ENCODE measurements at places on chromosomes 5 and 9.

DNA sequence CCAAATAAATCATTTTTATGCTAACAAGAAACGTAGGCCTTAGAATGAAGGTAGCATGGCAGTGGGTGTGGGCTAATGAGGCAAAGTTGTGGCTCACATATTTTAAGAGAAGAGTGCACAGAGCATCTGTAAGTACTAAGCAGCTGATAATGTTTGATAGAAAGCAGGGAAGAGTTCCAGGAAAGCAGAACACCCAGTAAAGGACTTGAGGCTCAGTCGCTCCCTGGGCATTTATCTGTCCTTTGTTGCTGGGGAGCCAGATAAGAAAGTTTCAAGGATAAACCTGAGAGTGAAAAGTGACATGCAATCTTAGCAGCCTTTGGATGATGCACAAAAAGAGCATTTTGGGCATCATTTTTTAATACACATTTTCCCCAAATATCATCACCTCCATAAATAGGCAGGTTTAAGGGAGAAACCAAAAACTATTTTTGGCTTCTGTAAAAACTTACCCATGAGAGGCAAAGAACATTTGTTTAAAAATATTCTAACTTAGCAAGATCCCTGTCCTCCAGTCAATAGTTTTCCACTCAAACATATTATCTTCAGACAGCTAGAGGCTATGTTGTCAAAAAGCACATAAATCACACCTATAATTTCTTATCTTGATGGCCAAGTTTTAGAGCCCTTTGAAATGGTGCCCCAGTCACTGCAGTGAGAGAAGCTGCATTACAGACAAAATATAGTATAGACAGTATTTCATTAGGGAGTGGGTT lies 3.4 kb downstream of the FREM1 start:
- DNase-seq = no peak

GRCh38 chr5:55604611-55605067 lies 69.9 kb upstream of the PLPP1 start:
- DNase-seq = no peak

- DNase-seq = no peak
Observed at GRCh38 chr5:56463944-56464571, 230.9 kb upstream of the ANKRD55 start.

GRCh38 chr9:116067566-116067965 lies 86.0 kb upstream of the PAPPA start:
- DNase-seq = no peak

DNA sequence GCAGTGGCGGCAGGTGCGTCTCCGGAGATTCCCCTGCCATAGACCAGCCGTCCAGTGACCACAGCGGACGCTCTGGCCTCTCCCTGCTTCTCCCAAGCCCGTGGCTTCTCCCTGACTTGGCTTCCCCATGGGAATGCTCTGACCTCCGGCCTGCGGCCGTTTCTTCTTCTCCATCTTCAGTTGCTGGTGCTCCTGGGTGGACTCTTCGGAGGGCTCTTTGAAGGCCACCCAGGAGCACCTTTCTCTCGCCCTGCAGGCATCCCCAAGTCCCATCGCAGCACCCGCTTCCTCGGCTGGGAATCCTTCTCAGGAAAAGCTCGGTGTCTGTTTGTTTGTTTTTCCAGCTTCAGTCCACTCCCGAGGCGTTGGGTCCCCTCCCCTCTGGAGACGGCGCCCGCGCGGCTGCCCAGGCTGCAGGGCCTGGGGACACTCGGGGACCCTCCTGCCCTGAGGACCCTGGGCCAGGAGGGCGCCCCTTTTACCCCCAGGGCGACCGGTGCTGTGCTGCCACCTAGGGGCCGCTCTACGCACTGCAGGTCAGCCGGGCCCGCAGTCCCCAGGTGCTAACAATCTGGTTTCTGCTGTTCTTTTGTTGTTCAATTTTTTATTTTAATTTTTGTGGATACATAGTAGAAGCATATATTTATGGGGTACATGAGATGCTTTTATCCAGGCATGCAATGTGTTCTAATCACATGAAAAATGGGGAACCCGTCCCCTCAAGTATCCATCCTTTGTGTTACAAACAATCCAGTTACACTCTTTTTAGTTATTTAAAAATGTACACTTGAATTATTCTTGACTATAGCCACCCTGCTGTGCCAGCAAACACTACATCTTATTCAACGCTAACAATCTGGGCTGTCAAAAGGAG lies 197.9 kb upstream of the ADAMTS16 start:
- DNase-seq = peak; percentile 0

DNA sequence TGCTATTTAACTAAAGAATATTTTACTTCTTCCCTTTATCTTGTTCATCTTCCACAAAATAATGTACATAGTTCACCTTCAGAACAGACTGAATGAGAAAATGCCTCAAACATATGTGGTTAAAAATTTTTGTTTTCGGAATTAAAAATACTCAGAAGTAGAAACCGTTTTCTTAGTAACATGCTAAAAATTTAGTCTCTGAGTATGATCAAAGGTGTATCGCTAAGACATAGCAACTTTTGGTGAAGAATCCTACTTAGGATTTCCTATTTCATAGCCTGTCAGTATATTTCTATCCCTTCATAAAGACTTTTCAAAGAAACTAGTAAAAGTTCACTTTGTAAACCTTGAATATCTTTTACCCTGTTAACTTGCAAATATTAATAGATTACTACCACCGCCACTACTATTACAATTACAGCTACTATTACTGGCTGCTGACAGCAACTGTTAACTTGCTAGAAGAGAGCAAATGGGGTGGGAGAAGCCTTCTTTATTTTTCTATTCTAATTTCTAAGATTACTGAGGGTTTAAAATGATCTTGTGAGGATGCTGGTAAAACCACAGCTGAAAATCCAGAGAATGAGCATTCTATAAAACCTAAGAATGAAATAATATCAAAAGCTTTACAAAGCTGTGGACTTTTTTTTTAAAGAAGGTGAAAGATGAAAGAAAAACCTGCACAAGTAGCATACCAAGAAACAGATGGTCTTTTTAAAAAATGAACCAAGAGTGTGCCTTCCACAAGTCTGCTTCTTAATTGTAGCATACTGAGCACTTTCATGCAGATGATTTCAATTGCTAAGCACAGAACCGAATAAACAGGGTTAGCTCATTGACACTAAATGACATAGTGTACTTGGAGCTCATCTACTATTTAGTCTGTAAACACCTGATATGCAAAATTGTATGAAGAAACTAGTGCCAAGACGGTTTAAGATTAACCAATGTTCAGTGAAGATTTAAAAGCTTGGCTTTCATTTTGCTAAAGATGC lies 246.3 kb upstream of the EFNA5 start:
- DNase-seq = no peak

GRCh38 chr9:14348373-14349145 lies 34.6 kb upstream of the NFIB start:
- no peak for DNase-seq

DNA sequence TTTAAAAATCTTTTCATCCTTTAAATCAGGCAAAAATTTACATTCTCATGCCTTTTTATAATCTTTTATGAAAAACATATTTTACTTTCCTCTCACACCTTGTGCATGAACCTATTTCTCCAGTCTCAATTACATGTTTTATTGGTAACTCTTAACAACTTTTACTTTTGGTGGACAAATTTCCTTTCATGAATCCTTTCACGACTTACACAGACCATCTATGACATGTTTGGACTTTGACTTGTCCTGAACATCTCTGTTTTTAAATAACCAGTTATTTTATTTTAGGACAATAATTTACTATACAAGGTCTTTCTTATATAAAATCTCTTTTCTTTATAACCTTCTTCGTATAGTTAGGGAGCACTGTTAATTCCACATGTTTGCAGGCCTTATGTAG lies 26.5 kb upstream of the MTMR12 start:
- DNase-seq = no peak

- DNase-seq = no peak
Observed at GRCh38 chr5:61504143-61504770, 172.2 kb downstream of the ZSWIM6 start.

- DNase-seq = no peak
Observed at GRCh38 chr5:110001648-110002047, 311.9 kb downstream of the MAN2A1 start.

DNA sequence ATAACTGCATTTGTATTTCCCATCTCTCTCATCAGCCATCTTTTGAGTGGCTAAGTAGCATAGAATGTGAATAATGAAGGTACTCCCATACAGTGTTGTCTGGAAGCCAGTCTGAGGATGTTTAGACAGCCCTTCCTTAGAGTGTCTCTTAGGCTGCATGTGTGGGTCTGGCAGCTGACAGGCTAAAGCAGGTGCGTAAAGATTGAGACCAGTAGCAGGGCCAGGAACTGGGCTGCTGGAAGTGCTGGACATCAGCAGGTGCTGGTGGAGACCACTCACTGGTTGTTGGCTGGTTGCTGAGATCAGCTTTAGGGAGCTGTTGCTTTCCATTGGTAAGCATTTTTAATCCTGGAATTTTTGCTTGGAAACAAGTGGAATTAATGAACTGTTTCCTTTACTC lies 197.5 kb downstream of the PCSK5 start:
- no peak for DNase-seq

GRCh38 chr5:15966066-15966640 lies 213.4 kb downstream of the MARCHF11 start:
- no peak for DNase-seq

GRCh38 chr9:4116071-4116581 lies 183.7 kb downstream of the GLIS3 start:
- DNase-seq = no peak

GRCh38 chr9:14216612-14217194 lies 97.2 kb downstream of the NFIB start:
- DNase-seq = no peak

DNA sequence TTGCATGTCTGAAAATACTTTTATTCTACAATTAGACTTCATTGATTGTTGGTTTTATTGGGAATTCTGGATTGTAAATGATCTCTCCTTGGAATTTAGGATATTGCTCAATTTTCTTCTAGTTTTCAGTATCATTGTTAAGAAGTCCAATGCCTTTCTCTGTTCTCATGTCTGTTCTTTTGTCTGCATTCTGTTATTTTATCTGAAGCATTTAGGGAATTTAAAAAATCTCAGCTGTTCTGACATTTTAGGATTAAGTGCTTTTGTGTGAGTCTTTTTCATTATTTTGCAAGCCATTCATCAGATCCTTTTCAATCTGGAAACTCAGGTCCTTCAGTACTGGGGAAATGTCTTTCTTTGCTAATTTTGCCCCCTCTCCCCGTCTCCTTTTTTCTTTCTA lies 4.4 kb upstream of the FER start:
- no peak for DNase-seq

DNA sequence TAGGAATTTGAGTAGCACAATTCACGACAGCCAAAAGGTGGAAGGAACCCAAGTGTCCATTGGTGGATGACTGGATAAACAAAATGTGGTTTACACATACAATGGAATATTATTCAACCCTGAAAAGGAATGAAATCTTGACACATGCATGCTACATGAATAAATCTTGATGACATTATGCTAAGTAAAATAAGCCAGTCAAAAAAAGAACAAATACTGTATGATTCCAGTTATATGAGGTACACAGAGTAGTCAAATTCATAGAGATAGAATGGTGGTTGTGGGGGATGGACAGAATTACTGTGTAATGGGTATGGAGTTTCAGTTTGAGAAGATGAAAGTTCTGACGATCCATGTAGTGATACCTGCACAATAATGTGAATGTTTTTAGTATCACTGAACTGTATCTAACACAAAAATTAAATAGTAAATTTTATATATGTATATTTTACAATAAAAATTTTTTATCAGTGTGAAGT lies 117.7 kb upstream of the GNA14 start:
- DNase-seq = no peak

DNA sequence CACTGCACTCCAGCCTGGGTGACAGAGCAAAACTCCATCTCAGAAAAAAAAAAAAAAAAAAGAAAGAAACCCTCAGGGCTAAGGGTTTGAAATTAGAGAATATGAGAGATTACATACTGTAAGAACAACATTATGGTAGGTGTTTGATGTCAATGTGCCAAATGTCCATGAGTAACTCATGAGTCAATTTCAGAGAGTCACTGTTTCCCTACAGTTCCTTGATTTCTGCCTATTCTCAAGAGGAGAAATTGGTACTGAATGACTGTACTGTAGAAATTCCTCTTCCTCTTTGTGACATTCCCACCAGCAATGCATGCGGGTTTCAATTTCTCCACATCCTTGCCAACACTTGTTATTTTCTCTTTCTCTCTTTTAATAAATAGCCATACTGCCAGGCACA lies 35.2 kb downstream of the MARVELD2 start:
- DNase-seq = no peak

GRCh38 chr5:137560420-137560819 lies 61.3 kb upstream of the SPOCK1 start:
- no peak for DNase-seq

GRCh38 chr5:113083481-113083880 lies 106.9 kb downstream of the DCP2 start:
- DNase-seq = no peak

DNA sequence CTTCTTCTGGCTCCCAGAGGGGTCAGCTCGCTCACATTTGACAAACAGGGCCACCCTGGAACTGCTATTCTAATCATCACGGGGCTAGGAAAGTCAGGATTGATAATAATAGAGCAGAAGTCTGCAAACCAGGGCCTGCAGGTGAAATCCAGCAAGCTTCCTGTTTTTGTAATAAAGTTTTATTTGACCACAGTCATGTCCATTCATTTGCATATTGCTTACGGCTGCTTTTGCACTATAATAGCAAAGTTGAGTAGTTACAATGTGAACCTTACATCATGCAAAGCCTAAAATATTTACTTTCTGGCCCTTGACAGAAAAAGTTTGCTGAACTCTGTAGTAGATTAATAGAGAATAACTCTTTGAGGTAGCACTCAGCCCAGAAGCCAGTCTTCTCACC lies 63.2 kb upstream of the CTXN3 start:
- DNase-seq = no peak

DNA sequence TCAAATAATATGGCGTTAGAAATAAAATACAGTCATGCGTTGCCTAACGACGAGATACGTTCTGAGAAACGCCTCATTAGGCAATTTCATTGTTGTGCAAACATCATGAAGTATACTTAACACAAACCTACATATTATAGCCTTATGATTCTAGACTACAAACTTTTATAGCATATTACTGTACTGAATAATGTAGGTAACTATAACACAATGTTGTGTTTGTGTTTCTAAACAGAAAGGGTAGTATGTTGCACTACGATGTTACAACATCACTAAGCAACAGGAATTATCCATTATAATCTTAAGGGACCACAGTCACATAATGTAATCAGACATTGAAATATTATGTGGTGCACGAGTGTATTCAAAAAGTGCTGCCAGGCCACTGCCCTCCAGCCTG lies 3.0 kb upstream of the SMC2 start:
- no peak for DNase-seq

GRCh38 chr5:80140496-80140895 lies 105.3 kb downstream of the THBS4 start:
- no peak for DNase-seq

- DNase-seq = no peak
Observed at GRCh38 chr9:133126697-133127339, 5.8 kb upstream of the RALGDS start.

DNA sequence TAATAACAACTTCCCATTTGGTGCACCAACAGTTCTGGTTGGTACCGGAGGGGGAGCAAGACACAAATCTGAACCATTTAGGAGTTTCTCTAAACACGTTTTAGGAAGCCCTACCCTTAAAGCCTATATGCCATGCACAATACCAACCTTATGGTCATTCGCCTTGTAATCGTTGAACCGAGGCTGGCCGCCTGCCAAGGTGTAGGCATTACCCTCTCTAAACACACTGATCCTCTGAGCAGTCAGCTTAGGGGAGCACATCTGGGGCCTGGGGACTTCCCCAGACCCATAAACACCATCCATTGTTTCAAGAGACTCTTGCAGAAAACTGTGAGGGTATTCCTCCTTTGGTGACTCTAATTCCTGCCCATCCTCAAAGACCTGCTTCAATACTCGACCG lies 328 bp downstream of the GRXCR2 start:
- DNase-seq = no peak

All from right lung (tissue), 10 donors.